Aorta (tissue), 5 donors: ENCODE measurements at places on chromosomes 16 and 17. TPM values are rescaled to one million over a fixed set of nuclear protein-coding genes. Genes with fewer than 3 reads are reported as not detected.
A peak's percentile ranks its signal among the peaks of the same experiment; 100 is the strongest.

Gene TAC4
- not detected for total RNA-seq

GRCh38 chr17:14919631-14920213 is 345.4 kb downstream of the PMP22 start:
- DNase-seq: no peak
- H3K27me3 ChIP-seq: no peaks in the 10 kb centered on the region
- no peaks in the 10 kb centered on the region for H3K36me3 ChIP-seq
- H3K4me1 ChIP-seq: no peaks in the 10 kb centered on the region
- no peak overlapping the region for H3K4me3 ChIP-seq

GRCh38 chr17:40303708-40304551 is 5.0 kb upstream of the RARA start:
- DNase-seq: no peak
- H3K27me3 ChIP-seq: no peaks in the 10 kb centered on the region
- H3K36me3 ChIP-seq: no peaks in the 10 kb centered on the region
- H3K4me1 ChIP-seq: no peaks in the 10 kb centered on the region

DNA sequence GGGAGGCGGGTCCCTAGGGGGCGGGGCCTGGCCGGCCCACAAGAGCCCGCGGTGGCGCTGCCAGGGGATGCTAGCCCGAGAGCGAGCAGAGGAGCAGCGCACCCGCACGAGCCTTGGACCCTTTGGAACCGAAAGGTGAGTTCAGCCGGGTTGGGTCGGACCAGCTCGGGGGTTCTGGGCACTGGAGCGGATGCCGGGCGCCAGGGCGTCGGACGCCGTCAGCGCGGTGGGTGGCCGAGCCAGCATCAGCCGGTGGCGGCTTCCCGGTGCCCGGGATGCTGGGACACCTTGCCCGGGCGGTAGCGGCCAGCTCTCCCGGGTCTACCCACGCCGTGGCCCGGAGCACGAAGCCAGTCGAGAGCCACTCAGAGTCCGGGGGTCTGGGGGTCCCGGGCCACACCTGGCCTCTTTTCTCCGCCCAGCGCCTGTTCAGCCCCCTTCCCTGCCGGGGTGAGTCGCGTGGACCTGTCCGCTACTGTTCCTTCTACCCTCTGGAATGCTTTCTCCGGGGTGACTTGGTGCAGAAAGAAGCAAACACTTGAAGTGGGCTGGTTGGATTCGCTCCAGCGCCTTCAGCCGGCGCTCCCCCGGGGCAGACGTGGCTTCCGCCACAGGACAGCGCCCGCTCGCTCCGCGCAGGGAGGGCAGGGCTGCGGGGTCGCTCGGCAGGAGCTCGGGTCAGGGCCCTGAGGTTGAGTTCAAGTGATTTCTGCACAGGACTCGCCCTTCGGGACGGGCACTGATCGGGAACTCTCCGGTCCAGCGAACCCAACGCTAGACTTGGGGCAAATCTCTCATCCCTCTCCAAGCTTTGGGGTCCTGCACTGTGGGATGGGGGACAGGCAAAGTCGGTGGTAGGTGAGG is at the start of gene SCNN1G:
Gene SCNN1G, plus strand, starts transcription at position 67 of the 864 bp plus-strand sequence. CDS start 3,527 bp downstream, outside the sequence.
- no peaks in the 10 kb centered on the region for H3K4me1 ChIP-seq
- no peak within 1 kb of the TSS for H3K27ac ChIP-seq
- H3K36me3 ChIP-seq: no peaks in the 10 kb centered on the region
- DNase-seq: no peak

DNA sequence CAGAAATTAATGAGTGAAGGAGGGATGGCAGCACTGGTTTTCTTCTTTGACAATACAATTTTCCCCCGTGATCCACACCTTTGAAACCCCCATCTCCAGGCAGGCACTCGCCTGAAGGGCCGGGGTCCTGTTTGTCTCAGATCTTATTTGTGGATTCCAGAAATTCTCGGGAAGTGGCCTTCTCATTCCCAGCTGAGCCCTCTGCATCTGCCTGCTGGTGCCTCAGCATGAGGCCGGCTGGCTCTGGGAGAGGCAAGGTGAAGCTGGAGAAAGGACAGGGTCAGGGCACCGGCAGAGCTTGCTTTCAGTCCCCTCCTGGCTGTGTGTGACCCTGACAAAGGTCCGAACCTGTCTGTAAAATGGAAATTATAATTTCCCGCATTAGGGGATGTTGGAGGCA is 35.8 kb upstream of the C1QL1 start:
- H3K36me3 ChIP-seq: no peaks in the 10 kb centered on the region
- H3K27me3 ChIP-seq: no peaks in the 10 kb centered on the region
- no peak overlapping the region for H3K4me3 ChIP-seq
- H3K4me1 ChIP-seq: no peaks in the 10 kb centered on the region

GRCh38 chr17:35460354-35460851 is 11.8 kb upstream of the SLFN13 start:
- H3K4me3 ChIP-seq: no peak overlapping the region
- peak; percentile 49 for DNase-seq
- no peaks in the 10 kb centered on the region for H3K36me3 ChIP-seq
- no peaks in the 10 kb centered on the region for H3K27me3 ChIP-seq
- no peak overlapping the region for H3K27ac ChIP-seq
- no peaks in the 10 kb centered on the region for H3K4me1 ChIP-seq

DNA sequence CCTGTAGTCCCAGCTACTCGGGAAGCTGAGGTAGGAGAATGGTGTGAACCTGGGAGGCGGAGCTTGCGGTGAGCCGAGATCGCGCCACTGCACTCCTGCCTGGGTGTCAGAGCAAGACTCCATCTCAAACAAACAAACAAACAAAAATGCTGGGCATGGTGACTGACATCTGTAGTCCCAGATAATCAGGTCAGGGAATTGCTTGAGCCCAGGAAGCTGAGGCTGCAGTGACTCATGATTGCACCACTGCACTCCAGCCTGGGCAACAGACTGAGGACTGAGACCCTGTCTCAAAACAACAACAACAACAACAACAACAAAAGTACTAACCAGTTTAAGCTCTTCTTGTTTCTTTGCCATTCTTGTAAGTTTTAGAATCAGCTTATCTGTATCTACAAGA is 383.0 kb upstream of the PMFBP1 start:
- no peaks in the 10 kb centered on the region for H3K4me1 ChIP-seq
- H3K27ac ChIP-seq: no peak overlapping the region
- H3K27me3 ChIP-seq: no peaks in the 10 kb centered on the region
- no peak overlapping the region for H3K4me3 ChIP-seq

DNA sequence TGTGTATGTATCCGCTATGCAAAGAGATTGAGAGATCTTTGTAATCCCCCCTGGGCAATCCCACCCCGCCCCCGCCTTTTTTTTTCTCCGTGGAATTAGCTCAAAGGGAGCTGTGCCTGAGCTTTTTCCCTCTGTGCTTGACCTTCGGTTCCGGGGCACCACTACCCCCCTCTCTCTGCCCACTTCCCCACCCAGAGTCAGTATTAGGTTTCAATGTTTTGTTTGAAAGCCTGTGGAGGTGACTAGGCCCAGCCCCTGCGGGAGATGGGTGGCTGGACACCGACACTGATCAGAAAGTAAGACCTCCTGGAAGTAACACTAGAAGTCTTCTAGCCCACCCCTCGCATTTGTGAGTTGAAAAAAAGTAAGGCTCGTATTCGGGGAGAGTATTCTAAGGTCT is 7.0 kb downstream of the CBLN1 start:
- no peak for DNase-seq
- no peaks in the 10 kb centered on the region for H3K36me3 ChIP-seq
- no peak overlapping the region for H3K27ac ChIP-seq
- H3K4me3 ChIP-seq: no peak overlapping the region

- H3K4me3 ChIP-seq: no peak overlapping the region
- no peaks in the 10 kb centered on the region for H3K4me1 ChIP-seq
- no peak for DNase-seq
- no peaks in the 10 kb centered on the region for H3K36me3 ChIP-seq
- no peaks in the 10 kb centered on the region for H3K27me3 ChIP-seq
These were observed 12.5 kb upstream of the NKD1 start for GRCh38 chr16:50535506-50536257.

GRCh38 chr17:17781591-17782496 is 54.9 kb downstream of the SREBF1 start:
- H3K4me1 ChIP-seq: no peaks in the 10 kb centered on the region
- no peaks in the 10 kb centered on the region for H3K27me3 ChIP-seq
- no peak overlapping the region for H3K27ac ChIP-seq
- no peaks in the 10 kb centered on the region for H3K36me3 ChIP-seq
- DNase-seq: peak; percentile 85

Gene WFIKKN2
- not detected for total RNA-seq

GRCh38 chr16:89489040-89489897 is 1.1 kb downstream of the ANKRD11 start:
- H3K4me3 ChIP-seq: peak overlapping the region; percentile 99
- no peaks in the 10 kb centered on the region for H3K4me1 ChIP-seq
- DNase-seq: peak; percentile 92
- H3K27me3 ChIP-seq: no peaks in the 10 kb centered on the region
- H3K36me3 ChIP-seq: no peaks in the 10 kb centered on the region

GRCh38 chr17:43578699-43579565 is 32.8 kb upstream of the ETV4 start:
- no peak overlapping the region for H3K4me3 ChIP-seq
- DNase-seq: peak; percentile 64
- no peaks in the 10 kb centered on the region for H3K27me3 ChIP-seq
- H3K4me1 ChIP-seq: no peaks in the 10 kb centered on the region
- H3K36me3 ChIP-seq: no peaks in the 10 kb centered on the region

GRCh38 chr16:80968386-80969113 is 38.1 kb downstream of the CMC2 start:
- no peak overlapping the region for H3K4me3 ChIP-seq
- H3K27ac ChIP-seq: no peak overlapping the region
- H3K4me1 ChIP-seq: no peaks in the 10 kb centered on the region
- DNase-seq: no peak
- no peaks in the 10 kb centered on the region for H3K36me3 ChIP-seq
